ENCODE measurements at places on chromosomes 12 and 14.

GRCh38 chr12:127334912-127335644 lies 931.9 kb upstream of the TMEM132C start:
- DNase-seq, result no peak

DNA sequence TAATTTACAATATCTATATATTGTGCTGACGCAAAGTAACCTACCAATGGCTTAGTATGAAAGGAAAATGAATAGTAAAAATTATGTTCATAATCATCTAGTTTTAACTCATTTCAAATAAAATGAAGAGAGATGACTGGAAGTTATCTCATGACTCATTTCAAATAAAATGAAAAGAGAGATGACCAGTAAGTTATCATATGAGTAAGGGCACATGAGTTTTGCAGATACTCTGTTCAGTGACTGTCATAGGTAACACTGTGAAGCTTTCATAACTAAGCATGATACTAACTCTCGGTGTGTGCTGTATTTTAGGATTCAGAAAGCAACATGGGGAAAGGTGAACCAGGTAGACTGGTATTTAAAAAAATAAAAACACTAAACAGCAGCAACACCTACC lies 364.5 kb upstream of the DIO2 start:
- no peak for DNase-seq

- no peak for DNase-seq
Observed at GRCh38 chr12:70928071-70928470, 7.5 kb upstream of the PTPRR start.

- DNase-seq, result no peak
Observed at GRCh38 chr14:39265033-39265432, 31.3 kb downstream of the MIA2 start.

GRCh38 chr14:89509891-89510290 lies 92.9 kb upstream of the FOXN3 start:
- no peak for DNase-seq

- DNase-seq, result no peak
Observed at GRCh38 chr14:68662392-68662791, 130.5 kb downstream of the ZFP36L1 start.

GRCh38 chr14:55891692-55892091 lies 226.5 kb upstream of the PELI2 start:
- DNase-seq, result no peak

DNA sequence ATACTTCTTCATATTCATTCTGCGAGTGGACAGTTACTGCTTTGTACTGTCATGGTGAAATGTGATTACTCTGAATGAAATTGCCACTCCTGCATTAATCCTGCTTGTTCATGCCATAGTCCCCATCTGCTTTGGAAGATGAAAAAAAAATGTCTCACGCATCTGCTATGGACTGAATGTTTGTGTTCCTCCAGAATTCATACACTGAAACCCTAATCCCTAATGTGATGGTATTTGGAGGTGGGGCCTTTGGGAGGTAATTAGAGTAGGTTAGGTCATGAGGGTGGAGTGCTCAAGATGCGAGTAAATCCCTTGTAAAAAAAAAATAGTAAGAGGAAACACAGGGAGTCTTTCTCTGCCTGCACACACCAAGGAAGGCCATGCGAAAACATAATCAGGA lies 427.2 kb downstream of the TMTC2 start:
- no peak for DNase-seq

- no peak for DNase-seq
Observed at GRCh38 chr14:84806622-84807021, 723.3 kb upstream of the FLRT2 start.

GRCh38 chr12:30972035-30972434 lies 45.5 kb downstream of the TSPAN11 start:
- DNase-seq, result no peak

- no peak for DNase-seq
Observed at GRCh38 chr12:53102883-53103807, at the start of gene SOAT2. TSS of gene SOAT2 (plus strand) at chr12:53103486. CDS start at chr12:53103578, 92 bp downstream.

GRCh38 chr14:77659831-77660230 lies 43.4 kb upstream of the SPTLC2 start:
- no peak for DNase-seq

GRCh38 chr14:75650253-75651058 lies 10.2 kb downstream of the ERG28 start:
- no peak for DNase-seq

DNA sequence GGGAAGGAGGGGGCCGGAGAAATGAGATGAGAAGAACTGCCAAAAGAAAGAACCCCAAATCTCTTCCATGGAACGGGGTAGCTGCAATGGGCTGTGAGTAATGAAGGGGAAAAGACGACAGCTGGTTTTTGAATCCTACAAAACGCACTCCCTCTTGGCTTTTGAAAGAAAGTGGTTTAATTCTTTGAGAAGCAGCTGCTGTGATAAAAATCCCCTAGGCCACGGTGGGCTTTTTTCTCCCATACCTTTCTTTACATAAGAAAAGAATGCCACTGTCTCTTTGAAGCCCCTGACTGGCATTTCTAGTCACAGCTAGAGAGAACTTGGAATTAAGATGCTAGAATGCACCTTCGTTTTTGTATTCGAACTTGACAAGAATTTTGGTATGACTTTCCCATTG lies 486.1 kb downstream of the GLT1D1 start:
- DNase-seq, result no peak

- no peak for DNase-seq
Observed at GRCh38 chr14:20791187-20791586, 10.1 kb downstream of the RNASE6 start.

DNA sequence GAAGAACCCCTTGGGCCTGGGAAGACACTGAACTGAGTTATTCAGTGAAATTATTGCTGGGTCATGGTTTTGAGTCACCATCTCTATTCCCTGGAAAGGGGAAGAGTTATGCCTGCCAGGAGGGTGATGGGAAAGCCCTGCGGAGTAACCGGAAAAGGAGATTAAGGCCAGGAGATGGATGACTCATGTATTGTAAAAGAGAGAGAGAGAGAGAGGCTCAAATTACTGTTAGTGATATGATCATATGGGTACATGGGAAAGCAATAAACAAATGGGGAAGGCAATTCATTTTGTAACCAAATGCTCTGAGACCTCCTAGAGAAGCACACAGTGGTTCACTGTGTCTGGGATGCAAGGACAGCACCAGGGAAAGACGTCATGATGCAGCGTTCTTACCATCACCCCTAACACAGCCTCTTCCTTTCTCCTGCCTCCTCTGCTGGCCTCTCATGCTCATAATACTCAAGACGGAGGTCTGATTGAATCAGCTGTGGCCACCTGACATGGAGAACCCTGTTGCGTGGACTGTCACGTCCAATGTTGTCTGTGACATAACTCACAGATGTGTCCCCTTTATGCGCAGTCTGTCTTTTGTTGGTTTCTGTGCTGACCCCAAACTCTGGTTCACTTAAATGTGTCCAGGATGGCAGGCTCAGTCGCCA lies 243.7 kb downstream of the TMEM132D start:
- DNase-seq, result no peak

DNA sequence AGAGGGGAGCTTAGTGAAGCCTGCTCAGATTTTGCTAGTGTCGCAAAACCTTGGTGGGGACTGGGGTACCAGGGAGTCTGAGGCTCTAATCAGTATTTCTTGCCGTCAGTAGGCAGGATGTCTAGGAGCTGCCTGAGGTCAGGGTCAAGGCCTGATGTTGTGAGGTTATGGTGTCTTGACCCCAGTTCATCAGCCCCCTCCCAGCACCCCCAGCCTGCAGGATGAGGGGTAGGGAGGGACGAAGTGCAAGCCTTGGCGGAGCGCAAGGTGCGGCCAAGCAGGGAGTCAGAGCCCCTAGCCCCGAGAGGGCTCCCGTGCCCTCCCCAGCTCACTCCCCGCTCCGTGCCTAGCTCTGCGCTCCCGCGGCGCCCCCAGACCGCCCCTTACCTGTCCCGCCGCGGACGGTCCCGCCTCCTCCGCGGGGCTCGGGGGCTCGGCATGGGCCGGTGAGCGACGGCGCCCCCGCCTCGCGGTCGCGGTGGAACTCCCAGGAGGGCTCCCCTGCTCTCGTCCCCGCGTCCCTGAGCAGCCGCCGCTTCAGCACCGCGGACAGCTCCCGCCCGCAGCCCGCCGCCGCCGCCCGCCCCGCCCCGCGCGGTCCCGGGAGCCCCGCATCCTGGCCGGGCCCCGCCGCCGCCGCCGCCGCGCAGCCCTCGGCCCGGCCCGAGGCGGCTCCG lies 347 bp downstream of the SYNDIG1L start:
- DNase-seq, result no peak

DNA sequence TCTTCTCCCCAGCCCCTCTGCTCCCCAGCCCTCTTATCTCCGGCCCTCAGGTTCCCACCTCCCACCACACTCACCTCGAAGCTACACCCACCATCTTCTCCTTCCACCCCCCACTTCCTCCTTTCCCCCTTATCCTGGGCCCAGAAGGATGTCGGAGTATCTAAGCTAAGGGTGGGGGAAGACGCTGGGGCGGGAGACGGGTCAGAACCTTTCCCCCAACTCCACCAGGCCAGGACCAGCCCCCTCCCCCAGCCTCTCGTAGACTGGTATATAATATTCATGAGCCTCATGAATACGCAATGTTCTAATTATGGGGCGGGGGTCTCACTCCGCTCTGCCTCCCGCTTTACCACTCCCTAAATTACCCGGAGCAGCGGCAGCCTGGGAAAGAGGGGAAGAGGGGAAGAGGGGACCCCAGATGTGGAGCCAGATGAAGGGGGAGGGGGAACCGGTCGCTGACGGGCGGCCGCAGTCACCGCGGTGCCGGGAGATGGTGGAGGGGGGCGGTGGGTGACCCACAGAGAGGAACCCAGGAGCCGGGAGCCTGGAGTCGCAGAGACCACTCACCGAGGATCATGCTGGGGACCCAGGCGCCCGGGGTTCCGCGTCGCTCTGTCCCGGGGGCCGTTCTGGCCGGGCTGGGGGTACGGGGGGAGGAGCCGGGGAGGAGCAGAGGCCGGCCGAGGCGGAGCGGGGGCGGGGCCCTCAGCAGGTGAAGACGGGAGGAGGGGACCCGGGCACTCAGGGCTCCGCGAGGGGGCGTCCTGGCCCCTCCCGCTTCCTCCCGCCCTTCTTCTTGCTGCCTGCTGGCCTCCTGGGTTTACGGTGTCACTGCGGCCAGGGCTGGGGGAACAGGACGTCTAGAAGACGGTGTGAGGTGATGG lies 6.4 kb upstream of the ZNF385A start:
- DNase-seq, result peak; percentile 54
